ENCODE measurements at places on chromosomes 7 and 10.

DNA sequence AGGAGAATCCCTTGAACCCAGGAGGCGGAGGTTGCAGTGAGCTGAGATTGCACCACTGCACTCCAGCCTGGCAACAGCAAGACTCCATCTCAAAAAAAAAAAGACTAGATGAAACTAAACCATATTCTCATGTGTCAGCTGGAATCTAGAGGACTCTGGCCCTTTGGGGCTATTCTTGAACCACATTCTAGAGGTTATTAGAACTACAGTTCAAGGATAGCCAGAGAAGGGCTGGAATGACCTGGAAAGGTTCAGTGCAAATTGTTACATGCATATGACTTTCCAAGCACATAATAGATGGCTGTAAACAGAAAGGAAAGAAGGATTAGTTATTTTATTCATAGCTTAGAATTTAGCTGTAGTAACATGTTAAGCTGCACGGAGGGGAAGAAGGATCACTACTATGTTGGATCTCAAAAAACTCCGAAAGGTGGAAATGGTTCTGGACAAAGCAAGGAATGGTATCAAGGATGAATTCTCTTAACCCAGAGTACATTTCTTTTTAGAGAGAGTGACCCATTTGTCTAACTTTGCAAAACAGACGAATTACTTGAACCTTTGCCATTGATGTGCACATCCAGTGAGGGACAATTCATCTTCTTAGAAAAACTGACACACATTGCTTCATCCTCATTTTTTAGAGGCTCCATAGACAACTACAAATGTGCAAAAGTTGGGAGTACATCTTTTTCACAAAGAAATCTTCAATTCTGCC lies 124.0 kb upstream of the SAMD8 start:
- DNase-seq = no peak

DNA sequence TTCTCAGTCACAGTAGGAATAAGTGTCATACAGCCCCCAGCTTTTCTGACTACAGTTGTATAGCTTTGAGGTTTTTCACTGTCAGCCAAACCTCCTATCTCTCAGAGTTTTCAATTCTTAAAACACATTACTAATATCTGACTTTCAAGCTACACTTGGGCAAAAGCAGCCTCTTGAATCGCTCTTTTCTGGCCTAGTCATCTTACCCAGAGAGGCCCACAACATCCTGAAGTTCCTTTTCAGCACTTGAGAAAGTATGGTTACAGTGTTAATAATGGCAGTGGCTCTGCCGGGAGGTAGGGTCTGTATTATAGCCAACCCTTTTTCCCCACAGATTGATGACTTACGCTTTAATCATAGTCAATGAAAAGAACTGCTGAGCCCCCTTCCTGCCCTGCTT lies 181.0 kb downstream of the LRRC4 start:
- no peak for DNase-seq

- DNase-seq = no peak
These were observed 15.9 kb downstream of the GPRIN2 start for GRCh38 chr10:46540412-46541016.

GRCh38 chr7:97307521-97308108 lies 190.1 kb downstream of the SDHAF3 start:
- no peak for DNase-seq

- peak; percentile 75 for DNase-seq
These were observed 102.2 kb upstream of the ZNF438 start for GRCh38 chr10:31133792-31134310.

DNA sequence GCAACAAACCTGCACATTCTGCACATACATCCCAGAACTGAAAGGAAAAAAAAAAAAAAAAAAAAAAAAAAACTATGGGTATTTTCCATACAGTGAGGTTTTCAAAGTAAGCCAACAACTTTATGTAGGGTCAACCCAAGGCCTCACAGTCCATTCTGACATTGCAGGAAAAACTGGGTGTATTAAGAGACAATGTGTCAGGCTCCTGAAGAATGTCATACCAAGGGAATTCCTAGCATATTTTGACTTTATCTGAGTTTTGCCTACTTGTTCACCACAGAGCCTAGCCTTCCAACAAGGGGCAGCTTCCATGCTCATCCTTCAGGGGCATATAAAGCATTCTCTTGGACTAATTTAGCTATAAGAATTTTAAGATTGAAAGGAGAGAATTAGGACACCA lies 368.9 kb downstream of the PLXDC2 start:
- DNase-seq = no peak

DNA sequence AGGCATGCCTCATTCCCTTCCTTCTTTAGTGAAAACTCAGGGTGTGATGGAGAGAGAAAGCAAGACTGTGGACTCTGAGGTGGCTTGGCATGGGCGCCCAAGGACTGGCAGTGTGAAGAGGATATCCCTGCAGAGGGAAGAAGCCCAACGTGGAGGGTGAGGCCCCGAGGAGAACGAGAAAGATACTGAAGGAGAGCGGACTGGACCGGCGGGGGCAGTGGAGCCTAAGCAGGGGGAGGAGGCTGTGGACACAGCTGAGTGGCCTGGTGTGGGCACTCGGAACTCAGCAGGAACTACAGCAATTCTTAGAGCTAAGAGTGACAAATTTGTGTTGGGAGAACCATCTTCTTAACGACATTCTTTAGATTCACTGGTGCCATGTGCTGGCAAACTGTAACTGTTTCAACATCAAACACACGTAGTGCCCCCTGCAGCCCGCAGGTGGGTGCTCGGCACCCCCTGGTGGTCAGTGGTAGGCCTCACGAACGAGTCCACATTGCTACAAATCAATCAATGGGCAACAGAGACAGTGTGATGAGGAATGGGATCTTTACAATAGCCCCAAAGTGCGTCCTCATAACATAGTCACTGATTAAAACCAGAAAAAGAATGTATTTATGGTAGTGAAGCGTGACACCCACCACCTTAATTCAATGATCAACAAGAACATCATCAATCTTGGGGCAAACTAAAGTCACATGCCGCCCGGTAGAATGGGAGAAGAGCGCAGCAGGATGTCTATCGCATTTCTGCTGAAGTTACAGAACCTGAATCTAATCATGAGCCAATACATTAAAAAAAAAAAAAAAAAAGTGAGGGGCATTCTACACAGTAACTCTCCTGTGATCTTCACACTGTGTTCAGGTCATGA lies 2.0 kb upstream of the SFTPA1 start:
- peak; percentile 27 for DNase-seq

DNA sequence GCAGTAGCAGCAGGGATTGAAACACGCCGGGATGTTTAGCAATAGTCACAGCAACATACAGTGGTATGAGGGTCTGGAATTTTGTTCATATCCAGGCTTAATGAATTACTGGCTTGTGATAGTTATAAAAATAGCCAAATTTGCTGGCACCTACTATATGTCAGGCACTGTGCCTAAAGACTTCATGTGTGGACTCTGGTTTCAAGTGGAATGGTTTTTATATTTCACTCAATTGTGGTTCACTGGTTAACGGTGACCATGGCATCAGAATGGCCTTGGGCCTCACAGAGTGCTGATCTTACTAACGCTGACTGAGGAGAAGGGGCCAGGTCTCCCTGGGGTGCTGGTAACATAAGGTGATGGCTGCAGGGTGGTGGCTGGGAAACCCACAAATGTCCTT lies 55.7 kb downstream of the CELF2 start:
- DNase-seq = no peak

Measured in stimulated activated CD4-positive, alpha-beta T cell treated with anti-CD3 and anti-CD28 coated beads, Interleukin-4, amount 100 ng/mL, for 1 hour (primary cell).